ENCODE measurements at places on chromosomes 6 and 20. TPM values are rescaled to one million over a fixed set of nuclear protein-coding genes. Genes with fewer than 3 reads are reported as not detected.

Gene GHRH
- not detected for total RNA-seq

Gene SNX9
- 14.9 TPM for total RNA-seq

Gene TNFRSF6B
- not detected for total RNA-seq

Gene MUC22
- not detected for total RNA-seq

Gene BANF2
- not detected for total RNA-seq

Gene CRISP2
- not detected for total RNA-seq

Gene PDSS2
- total RNA-seq: 16.9 TPM

Gene RSPO3
- not detected for total RNA-seq

Gene ZFP57
- 16.1 TPM for total RNA-seq

Gene GMEB2
- 16.3 TPM for total RNA-seq

Gene AIF1
- total RNA-seq: 47.4 TPM

All from activated CD8-positive, alpha-beta memory T cell treated with anti-CD3 and anti-CD28 coated beads, Interleukin-2, amount 10 ng/mL, durations not matched to agents 7 days and 5 days (primary cell).